HCT116 (cell line): ENCODE measurements at places on chromosomes 4 and X. TPM values are rescaled to one million over a fixed set of nuclear protein-coding genes. Genes with fewer than 3 reads are reported as not detected.

Gene ADAM29
- total RNA-seq = not detected

Gene CT45A3
- 0.30 TPM for total RNA-seq

Gene NAP1L3
- not detected for total RNA-seq

Gene MAGEB2
- total RNA-seq = 138 TPM

Gene IBSP
- total RNA-seq = not detected

Gene CLCN4
- total RNA-seq = 3.1 TPM

Gene SERPINA7
- total RNA-seq = not detected

Gene MAGEC3
- total RNA-seq = not detected

Gene PPEF1
- not detected for total RNA-seq

Gene REPS2
- 4.5 TPM for total RNA-seq

Gene IL1RAPL2
- total RNA-seq = not detected

Gene PABPC1L2A
- not detected for total RNA-seq

Gene ARMCX5
- total RNA-seq = 11.7 TPM

Gene SSX2
- total RNA-seq = not detected

Gene FRG2
- not detected for total RNA-seq

Gene SHROOM4
- 0.05 TPM for total RNA-seq

Gene NLRP2B
- total RNA-seq = not detected

Gene TAF7L
- 0.22 TPM for total RNA-seq

Gene BMPR1B
- not detected for total RNA-seq

Gene CT55
- not detected for total RNA-seq

Gene CT45A2
- total RNA-seq = not detected

Gene ETDB
- not detected for total RNA-seq

Gene DMRTC1
- not detected for total RNA-seq

Gene RLIM
- 36.4 TPM for total RNA-seq

Gene C4orf50
- total RNA-seq = not detected

Gene ETDC
- total RNA-seq = not detected

Gene TDO2
- total RNA-seq = 0.27 TPM

Gene ADH4
- total RNA-seq = 0.25 TPM

Gene GPRIN3
- 0.39 TPM for total RNA-seq

Gene ATP10D
- total RNA-seq = 5.1 TPM

Gene GLRB
- total RNA-seq = not detected

Gene RHOXF2B
- not detected for total RNA-seq

Gene MAGEB5
- not detected for total RNA-seq

Gene DKK2
- total RNA-seq = not detected

Gene EPGN
- total RNA-seq = 1.5 TPM

Gene DCX
- not detected for total RNA-seq

Gene TMPRSS11D
- total RNA-seq = not detected

Gene POU3F4
- not detected for total RNA-seq

Gene TRIM61
- 0.15 TPM for total RNA-seq

Gene SYN1
- total RNA-seq = 0.86 TPM

Gene PCDH7
- 65.9 TPM for total RNA-seq

Gene KLF3
- total RNA-seq = 44.2 TPM

Gene CPZ
- not detected for total RNA-seq

Gene SCML2
- total RNA-seq = 5.2 TPM

Gene HTR2C
- total RNA-seq = not detected

Gene CDS1
- 14.6 TPM for total RNA-seq

Gene TCEAL6
- not detected for total RNA-seq

Gene BCAP31
- 185 TPM for total RNA-seq

Gene NKX3-2
- total RNA-seq = 1.4 TPM

Gene ARMCX4
- 0.15 TPM for total RNA-seq

Gene NUDT10
- total RNA-seq = not detected

Gene TRIM60
- total RNA-seq = not detected

Gene TCP11X2
- total RNA-seq = not detected

Gene GYPB
- not detected for total RNA-seq
